ENCODE measurements at places on chromosomes 6 and 20. TPM values are rescaled to one million over a fixed set of nuclear protein-coding genes. Genes with fewer than 3 reads are reported as not detected.

The RNF39 gene
- 0.26 TPM for total RNA-seq

The CPXM1 gene
- 4.4 TPM for total RNA-seq

The TMC2 gene
- not detected for total RNA-seq

The TRIM10 gene
- not detected for total RNA-seq

The PRR18 gene
- not detected for total RNA-seq

The HLA-DPA1 gene
- total RNA-seq, result 60.5 TPM

The KHDC1L gene
- not detected for total RNA-seq

The TENT5A gene
- total RNA-seq, result 22.0 TPM

The NOX3 gene
- not detected for total RNA-seq

The DDX43 gene
- 0.51 TPM for total RNA-seq

The MCHR2 gene
- not detected for total RNA-seq

The OR2B6 gene
- total RNA-seq, result not detected

The CLVS2 gene
- not detected for total RNA-seq

The APOBEC2 gene
- 245 TPM for total RNA-seq

The STMND1 gene
- total RNA-seq, result not detected

The CEP162 gene
- 5.5 TPM for total RNA-seq

The BFSP1 gene
- total RNA-seq, result 0.51 TPM

The LGSN gene
- not detected for total RNA-seq

The C20orf202 gene
- 0.20 TPM for total RNA-seq

The SMAP1 gene
- 23.7 TPM for total RNA-seq

The POM121L2 gene
- total RNA-seq, result not detected

The DOK5 gene
- total RNA-seq, result 16.9 TPM

The ABHD16B gene
- not detected for total RNA-seq

The DYNLT2 gene
- total RNA-seq, result 0.33 TPM

The NKAPL gene
- 5.1 TPM for total RNA-seq

The GSTA1 gene
- total RNA-seq, result not detected

The JPH2 gene
- total RNA-seq, result 168 TPM

The EDN1 gene
- total RNA-seq, result 9.0 TPM

The SALL4 gene
- not detected for total RNA-seq

The GPLD1 gene
- total RNA-seq, result 0.71 TPM

The NECAB3 gene
- 88.4 TPM for total RNA-seq

The CCDC28A gene
- total RNA-seq, result 8.7 TPM

The RUNX2 gene
- total RNA-seq, result 0.55 TPM

The PCED1A gene
- 10.0 TPM for total RNA-seq

The SPATS1 gene
- not detected for total RNA-seq

The PLG gene
- total RNA-seq, result not detected

The XPO5 gene
- 11.8 TPM for total RNA-seq

The TRIM38 gene
- 5.2 TPM for total RNA-seq

The PROCR gene
- total RNA-seq, result 37.7 TPM

The FOXA2 gene
- not detected for total RNA-seq

The TOX2 gene
- total RNA-seq, result 0.30 TPM

The NANP gene
- 5.1 TPM for total RNA-seq

The B3GAT2 gene
- total RNA-seq, result not detected

The RTN4IP1 gene
- total RNA-seq, result 11.9 TPM

The VGLL2 gene
- total RNA-seq, result not detected

The RBL1 gene
- total RNA-seq, result 2.4 TPM

The SAPCD1 gene
- not detected for total RNA-seq

The HSPA12B gene
- total RNA-seq, result 13.4 TPM

The NPEPL1 gene
- total RNA-seq, result 12.2 TPM

The NNAT gene
- 2.6 TPM for total RNA-seq

The SMLR1 gene
- not detected for total RNA-seq

The MYH7B gene
- 24.4 TPM for total RNA-seq

The VIP gene
- not detected for total RNA-seq

The CDSN gene
- not detected for total RNA-seq

The HLA-DPB1 gene
- 76.7 TPM for total RNA-seq

The RNF182 gene
- 0.83 TPM for total RNA-seq

Data from right atrium auricular region (tissue), 2 donors.